ENCODE measurements at places on chromosomes 6 and 20.

DNA sequence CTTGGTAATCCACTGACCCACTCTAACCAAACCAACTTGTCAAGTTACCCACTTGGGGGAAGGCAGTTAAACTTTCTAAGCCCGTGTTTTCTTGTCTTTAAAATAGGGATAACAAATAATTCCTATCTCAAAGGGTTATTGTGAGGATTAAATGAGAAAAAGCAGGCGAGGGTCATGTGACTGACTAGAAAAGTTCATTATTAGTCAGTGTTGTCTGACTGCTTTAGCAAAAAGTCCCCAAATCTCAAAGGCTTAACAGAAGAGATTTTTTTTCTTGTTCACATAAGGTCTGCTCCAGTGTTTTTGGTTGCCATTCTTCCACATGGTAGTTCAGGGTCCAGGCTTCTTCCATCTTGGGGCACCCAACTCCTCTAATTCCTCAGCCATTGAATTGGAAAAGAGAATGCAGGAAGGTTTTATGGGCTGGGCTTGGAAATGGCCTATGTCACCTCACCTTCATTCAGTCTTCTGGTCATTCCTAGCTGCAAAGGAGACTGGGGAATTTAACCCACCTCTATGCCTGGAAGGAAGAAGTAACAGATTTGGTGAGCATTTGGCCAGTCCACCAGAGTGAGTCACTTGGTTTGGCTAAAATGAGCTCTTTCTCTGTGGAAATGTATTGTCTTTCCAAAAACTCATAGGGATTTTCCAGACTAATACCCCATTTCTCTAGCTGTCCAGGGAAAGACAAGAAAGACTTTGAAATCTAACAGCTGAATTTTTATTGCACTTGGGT, 77.0 kb downstream of the CAP2 start:
- no peak for DNase-seq
- no peak overlapping the region for H3K27ac ChIP-seq
- no peak overlapping the region for H3K4me3 ChIP-seq
- H3K4me1 ChIP-seq = no peaks in the 10 kb centered on the region
- H3K27me3 ChIP-seq = no peaks in the 10 kb centered on the region

DNA sequence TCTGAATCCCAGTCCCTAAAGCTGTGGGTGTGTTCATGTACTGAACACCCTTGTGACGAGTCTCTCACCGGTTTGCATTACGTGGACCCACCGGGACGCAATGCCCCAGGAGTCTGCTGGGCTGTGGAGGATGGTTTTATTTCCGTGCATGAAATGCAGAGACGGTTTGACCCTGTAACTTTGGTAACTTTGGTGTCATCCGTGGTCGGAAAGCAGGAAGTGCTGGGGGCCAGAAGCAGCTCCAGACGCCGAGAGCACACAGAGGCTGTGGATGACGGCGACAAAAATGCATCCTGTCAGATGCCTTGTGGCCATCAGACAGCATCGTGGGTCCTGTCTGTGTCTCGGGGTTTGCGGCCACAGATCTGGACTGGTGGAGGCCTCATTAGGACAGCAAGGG, 7.2 kb downstream of the BHLHE23 start:
- peaks cover 12% of the 10 kb centered on the region for H3K27me3 ChIP-seq
- no peak overlapping the region for H3K4me3 ChIP-seq
- H3K36me3 ChIP-seq = no peaks in the 10 kb centered on the region
- H3K4me1 ChIP-seq = peaks cover 5% of the 10 kb centered on the region
- DNase-seq = no peak
- no peak overlapping the region for H3K27ac ChIP-seq

DNA sequence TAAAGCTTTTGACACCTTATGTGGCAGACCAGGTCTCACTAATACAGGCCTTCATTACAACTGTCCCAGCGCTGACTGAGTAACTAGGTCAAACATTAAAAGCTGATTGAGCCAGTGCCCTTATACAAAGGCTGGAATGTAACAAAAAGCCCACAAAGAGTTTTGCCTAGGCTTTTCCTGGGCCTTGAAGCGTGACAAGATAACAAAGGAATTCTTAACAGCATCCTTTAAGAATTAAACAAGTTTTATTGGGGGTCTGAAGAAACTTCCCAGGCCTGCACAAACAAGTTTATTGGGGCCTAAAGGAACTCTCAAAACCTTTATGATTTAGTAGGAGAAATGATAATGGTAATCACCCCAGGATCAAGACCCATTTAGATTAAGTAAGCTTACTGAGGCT, 267.6 kb upstream of the FAM83B start:
- no peak overlapping the region for H3K4me3 ChIP-seq
- no peak for DNase-seq
- H3K4me1 ChIP-seq = no peaks in the 10 kb centered on the region
- no peaks in the 10 kb centered on the region for H3K27me3 ChIP-seq

DNA sequence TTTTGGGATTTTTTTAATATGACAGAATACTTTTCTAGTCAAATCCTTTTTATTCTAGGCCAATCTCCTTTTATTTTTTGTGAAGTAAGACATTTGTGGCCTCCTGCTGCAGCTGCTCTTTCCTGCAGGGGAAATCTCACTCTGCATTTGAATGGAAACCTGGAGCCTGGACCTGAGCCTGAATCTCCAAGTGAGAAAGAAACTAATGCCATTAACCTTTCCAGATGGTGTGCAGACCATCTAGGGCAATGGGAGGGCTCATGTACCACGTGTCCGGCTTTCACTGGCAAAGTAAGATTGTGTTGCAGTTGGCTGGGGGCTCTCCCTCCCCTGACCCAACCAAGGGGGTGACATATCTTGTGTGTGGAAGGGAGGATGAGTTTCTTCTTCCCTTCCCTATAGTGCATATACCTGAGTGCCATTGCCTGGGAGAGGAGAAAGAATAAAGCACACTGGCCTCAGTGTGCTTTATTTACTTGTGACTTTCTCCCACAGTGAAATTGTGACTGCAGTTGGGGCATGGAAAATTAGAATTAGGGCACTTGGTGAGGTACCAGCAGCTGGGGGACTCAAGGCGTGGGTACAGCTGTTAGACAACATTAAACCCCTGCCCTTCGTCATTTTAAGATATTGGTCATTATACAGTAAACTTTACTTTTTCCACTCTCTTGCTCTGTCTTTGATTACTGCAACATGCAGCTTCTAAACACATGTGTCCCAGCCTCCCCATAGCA, 159.8 kb upstream of the RIN2 start:
- no peaks in the 10 kb centered on the region for H3K27me3 ChIP-seq
- H3K4me3 ChIP-seq = no peak overlapping the region
- peaks cover 2% of the 10 kb centered on the region for H3K4me1 ChIP-seq
- DNase-seq = no peak

DNA sequence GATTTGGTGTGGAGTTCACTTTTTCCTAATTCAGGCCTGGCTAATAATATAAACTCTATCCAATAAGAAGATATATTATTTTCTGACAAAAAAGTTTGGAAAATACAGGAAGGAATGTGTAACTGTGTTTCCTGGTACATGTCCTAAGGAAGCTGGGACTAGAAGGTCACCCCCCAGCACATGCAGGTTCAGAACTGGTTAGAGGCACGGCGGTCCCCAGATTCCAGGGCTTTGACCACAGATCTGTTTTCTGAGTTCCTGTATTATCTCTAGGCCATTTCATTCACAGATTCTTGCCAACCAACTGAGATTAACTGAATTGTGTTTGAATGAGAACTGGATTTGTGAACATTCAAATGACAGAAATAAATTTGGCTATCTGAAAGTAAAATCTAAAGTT, 94.5 kb downstream of the TULP4 start:
- DNase-seq = no peak
- H3K4me3 ChIP-seq = no peak overlapping the region
- H3K27me3 ChIP-seq = no peaks in the 10 kb centered on the region
- H3K4me1 ChIP-seq = no peaks in the 10 kb centered on the region
- H3K36me3 ChIP-seq = no peaks in the 10 kb centered on the region

- no peaks in the 10 kb centered on the region for H3K4me1 ChIP-seq
- H3K36me3 ChIP-seq = peaks cover 13% of the 10 kb centered on the region
- no peak overlapping the region for H3K27ac ChIP-seq
- H3K27me3 ChIP-seq = no peaks in the 10 kb centered on the region
- H3K4me3 ChIP-seq = no peak overlapping the region
These were observed 8.9 kb upstream of the RAB44 start for GRCh38 chr6:36688739-36689075.

- no peaks in the 10 kb centered on the region for H3K36me3 ChIP-seq
- no peak overlapping the region for H3K4me3 ChIP-seq
- H3K27ac ChIP-seq = no peak overlapping the region
- H3K27me3 ChIP-seq = no peaks in the 10 kb centered on the region
These were observed 100.1 kb upstream of the COL21A1 start for GRCh38 chr6:56347526-56347925.

DNA sequence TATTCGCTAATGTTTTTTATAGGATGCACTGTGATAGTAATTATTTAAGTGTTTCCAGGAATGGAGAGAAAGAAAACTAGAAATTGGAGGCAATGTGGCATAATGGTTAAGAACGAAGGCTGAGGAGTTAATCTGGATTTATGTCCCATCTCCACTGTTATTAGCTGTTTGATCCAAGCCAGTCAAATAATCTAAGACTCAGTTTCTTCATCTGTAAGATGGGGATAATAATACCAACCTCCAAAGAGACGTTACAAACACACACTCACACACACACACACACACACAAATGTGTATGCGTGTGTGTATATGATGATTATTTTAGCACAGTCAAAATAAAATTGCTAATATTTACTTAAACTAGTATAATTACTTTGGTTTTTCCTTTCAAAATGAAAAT, 36.9 kb upstream of the TPD52L1 start:
- H3K27me3 ChIP-seq = no peaks in the 10 kb centered on the region
- no peaks in the 10 kb centered on the region for H3K36me3 ChIP-seq
- no peak overlapping the region for H3K4me3 ChIP-seq

DNA sequence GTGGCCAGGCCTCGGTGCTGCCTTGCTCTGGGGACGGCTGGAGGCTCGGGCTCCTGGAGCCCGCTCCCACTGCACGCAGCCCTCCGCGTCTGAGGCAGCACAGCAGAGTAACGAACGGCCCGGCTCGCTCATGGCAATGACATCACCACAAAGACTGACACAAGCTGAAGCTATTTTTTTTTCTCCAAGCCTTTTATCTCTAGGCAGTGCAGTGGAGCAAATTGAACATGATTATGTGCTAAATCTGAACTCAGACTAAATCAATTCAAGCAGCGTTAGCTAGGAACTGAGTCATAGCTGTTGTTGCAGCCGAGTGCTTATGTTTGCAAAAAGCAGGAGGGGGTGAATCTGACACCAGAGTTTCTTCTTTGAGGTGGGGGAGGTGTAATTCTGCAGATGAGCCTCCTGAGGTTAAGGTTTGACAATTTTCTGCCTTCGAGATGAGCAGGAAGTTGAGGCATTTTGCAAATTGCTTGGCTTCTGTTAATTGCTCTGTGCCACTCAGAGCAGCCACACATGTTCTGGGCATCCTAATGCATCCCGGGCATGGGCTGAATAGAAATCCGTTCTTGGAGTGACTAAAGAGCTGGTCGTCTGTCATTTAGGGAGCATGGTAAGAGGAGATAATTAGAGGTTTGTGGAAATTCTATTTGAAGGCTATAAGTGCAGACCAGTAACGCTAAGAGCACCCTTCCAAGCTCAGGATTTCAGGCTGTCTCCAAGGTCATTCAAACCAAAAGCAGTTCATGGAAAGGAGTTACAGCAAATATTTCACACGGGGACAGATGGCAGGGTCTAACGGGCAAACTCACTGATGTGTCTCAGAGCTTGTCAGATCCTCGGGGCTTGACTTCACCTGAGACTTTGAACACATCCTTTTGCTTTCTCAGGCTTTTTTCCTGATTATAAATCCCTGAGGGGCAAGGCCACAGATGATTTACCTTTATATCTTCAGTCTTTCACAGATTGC, 155.1 kb upstream of the ENPP5 start:
- no peak overlapping the region for H3K27ac ChIP-seq
- H3K4me1 ChIP-seq = peaks cover 2% of the 10 kb centered on the region
- no peaks in the 10 kb centered on the region for H3K36me3 ChIP-seq
- no peak overlapping the region for H3K4me3 ChIP-seq

DNA sequence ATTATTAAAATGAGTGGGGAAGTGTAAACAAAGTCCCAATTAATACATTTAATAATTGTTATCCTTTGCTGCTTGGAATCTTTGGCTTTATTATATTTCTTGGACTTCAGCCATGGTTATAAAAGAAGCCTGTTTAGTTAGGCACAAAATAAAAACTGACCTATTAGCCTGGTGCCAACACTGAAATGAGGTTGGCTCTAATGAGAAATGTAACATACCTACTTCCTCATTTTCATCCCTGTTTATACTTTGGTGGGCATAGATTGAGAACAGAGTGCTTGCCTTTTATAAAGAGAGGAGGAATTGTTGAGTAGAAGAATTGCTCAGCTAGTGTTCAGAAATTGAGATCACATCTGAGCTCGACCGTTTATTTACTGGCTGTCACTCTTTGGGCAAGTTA, 471.3 kb downstream of the UTRN start:
- no peak for DNase-seq
- no peaks in the 10 kb centered on the region for H3K36me3 ChIP-seq
- no peak overlapping the region for H3K4me3 ChIP-seq
- H3K27me3 ChIP-seq = no peaks in the 10 kb centered on the region

- H3K36me3 ChIP-seq = no peaks in the 10 kb centered on the region
- no peak overlapping the region for H3K27ac ChIP-seq
- no peak overlapping the region for H3K4me3 ChIP-seq
- no peaks in the 10 kb centered on the region for H3K4me1 ChIP-seq
- H3K27me3 ChIP-seq = no peaks in the 10 kb centered on the region
These were observed 18.1 kb downstream of the PREX1 start for GRCh38 chr20:48809673-48810072.

GRCh38 chr20:56604673-56605072, 24.4 kb upstream of the TFAP2C start:
- H3K27me3 ChIP-seq = no peaks in the 10 kb centered on the region
- H3K4me1 ChIP-seq = no peaks in the 10 kb centered on the region
- no peak for DNase-seq
- no peak overlapping the region for H3K27ac ChIP-seq

DNA sequence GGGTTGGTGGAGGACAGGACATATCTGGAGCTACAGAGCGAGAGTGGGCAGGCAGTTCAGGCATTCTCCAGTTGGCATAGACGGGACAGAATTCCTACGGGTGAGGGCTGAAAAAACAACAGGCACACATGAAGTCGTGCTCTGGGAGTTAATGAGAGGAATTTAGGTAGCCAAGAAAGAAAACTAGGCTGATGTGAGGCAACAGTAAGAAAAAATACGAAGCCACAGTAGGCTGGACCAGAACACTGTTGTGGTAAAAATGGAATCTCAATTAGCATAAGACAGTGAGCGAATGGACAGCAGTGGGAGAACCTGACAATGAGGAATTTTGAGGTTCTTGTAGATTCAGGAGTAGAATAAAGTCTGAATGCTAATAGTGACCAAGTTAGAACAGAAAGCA, 488.1 kb upstream of the AGPAT4 start:
- H3K27me3 ChIP-seq = no peaks in the 10 kb centered on the region
- no peaks in the 10 kb centered on the region for H3K4me1 ChIP-seq
- DNase-seq = no peak
- H3K36me3 ChIP-seq = no peaks in the 10 kb centered on the region
- H3K27ac ChIP-seq = no peak overlapping the region

DNA sequence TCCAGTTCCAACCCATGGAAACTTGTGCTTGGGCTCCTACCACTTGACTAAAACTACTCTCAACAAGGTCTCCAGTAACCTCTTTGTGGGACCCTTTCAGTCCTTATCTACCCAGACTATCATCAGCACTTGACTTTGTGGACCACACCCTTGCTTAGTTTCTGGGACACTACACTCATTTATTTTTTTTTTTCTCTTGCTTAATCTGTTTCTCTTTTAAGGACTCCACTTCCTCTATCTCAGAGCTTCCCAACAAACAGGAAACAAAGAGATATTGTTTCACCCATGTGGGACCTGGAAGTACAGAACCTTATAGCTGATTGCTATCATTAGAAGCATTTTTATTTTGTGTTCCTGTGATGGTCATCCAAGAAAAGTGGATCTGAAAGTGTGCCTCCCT, 28.8 kb upstream of the ME1 start:
- no peak overlapping the region for H3K27ac ChIP-seq
- H3K4me1 ChIP-seq = no peaks in the 10 kb centered on the region
- no peak for DNase-seq
- no peaks in the 10 kb centered on the region for H3K36me3 ChIP-seq
